Effector CD4-positive, alpha-beta T cell (primary cell): ENCODE measurements at places on chromosomes 5 and 9.

DNA sequence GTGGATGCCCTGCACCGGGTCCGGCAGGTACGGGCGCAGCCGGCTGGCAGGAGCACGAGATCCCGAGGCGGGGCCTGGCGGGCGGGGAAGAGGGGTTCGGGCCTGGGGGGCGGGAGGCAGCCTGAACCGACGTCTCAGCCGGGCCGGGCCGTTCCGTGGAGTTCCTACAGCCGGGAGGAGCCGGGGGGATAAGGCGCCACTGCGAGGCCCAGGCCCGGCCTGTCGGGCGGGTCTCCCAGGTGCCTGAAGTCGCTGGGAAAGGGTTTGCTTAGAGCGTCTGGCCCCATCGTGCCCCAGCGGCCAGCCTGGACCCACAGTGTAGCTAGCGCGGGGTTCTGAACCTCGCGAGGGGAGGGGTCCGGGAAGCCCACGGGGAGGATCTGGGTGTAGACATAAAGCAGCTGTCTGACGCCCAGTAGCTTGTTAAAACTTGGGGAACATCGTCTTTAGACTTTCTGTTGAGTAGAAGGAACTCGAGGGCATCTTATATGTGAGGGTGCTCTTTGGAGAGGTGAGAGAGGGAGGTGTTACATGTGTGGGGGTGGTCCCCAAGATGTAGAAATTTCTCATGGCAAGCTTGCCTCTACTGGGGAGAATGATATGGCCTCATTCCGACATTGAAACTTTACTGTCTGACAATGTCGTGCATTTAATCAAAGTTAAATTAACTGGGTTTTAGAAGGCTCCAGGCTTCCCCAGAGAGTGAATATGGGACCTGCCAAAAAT is 524 bp downstream of the FUBP3 start:
- no peak for DNase-seq

DNA sequence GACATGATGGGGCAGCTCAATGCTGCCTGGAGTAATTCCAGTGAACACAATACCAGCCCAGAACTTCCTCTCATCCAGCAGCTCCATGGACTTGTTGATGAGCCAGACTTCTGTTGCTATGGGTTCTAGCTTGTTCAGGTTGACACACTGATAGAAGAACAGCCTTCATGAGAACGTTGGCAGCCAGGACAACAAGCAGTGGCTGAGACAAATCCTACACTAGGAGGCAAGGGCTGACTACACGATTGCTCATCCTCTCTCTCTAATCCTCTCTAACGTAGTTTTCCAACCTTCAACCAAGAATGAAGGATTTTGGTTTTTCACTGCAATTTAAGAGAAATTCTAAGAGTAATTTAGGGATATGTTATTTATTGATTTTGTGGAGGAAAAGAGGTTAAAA is 67.8 kb downstream of the NIPSNAP3B start:
- DNase-seq, result no peak

- no peak for DNase-seq
Observed at GRCh38 chr5:40734986-40735385, 20.8 kb downstream of the TTC33 start.

DNA sequence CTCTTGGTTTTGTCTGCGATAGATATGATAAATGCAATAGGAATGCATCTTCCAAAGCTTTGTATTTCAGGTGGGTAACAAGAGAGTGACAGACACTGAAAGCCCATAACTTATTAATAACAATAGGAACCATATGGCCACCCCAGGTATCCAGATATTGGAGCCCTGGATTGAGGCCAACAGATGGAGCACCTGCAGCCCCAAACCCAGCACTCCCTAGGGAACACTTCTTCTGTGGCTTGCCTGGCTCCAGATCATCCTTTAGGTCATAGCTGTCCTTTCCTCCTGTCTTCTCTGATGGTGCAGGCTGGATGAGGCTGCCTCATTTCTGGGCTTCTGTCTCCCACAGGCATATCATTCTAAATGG is 5.0 kb upstream of the IL3 start:
- no peak for DNase-seq

- DNase-seq, result no peak
Observed at GRCh38 chr5:140631036-140631417, 1.9 kb downstream of the CD14 start.

GRCh38 chr5:94746731-94747124 is 128.3 kb downstream of the SLF1 start:
- DNase-seq, result no peak

- no peak for DNase-seq
Observed at GRCh38 chr5:72390836-72391235, 70.7 kb downstream of the PTCD2 start.

- no peak for DNase-seq
Observed at GRCh38 chr9:70539001-70539400, 124.5 kb upstream of the KLF9 start.

DNA sequence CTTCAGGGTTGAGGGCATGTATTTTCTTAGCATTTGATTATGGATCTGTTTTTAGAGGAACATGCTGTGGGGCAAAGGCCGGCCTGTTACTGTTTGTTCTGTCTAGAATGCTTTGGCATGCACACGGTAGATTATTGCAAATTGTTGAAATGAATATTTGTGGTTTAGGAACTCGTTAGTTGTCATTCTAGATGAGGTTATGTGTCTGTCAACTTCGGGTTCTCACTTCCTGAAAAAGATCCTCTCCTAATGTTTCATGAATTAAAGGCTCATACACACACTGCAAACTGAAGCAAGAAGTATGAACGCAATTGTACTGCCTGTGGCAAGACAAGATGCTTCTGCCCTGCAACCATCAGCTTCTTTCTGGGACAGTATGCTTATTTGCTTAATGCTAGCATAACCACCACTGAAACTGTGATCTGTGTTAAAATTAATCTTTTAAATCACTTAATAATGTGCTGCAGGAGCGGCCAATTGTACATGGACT is 99.6 kb downstream of the BASP1 start:
- DNase-seq, result no peak

DNA sequence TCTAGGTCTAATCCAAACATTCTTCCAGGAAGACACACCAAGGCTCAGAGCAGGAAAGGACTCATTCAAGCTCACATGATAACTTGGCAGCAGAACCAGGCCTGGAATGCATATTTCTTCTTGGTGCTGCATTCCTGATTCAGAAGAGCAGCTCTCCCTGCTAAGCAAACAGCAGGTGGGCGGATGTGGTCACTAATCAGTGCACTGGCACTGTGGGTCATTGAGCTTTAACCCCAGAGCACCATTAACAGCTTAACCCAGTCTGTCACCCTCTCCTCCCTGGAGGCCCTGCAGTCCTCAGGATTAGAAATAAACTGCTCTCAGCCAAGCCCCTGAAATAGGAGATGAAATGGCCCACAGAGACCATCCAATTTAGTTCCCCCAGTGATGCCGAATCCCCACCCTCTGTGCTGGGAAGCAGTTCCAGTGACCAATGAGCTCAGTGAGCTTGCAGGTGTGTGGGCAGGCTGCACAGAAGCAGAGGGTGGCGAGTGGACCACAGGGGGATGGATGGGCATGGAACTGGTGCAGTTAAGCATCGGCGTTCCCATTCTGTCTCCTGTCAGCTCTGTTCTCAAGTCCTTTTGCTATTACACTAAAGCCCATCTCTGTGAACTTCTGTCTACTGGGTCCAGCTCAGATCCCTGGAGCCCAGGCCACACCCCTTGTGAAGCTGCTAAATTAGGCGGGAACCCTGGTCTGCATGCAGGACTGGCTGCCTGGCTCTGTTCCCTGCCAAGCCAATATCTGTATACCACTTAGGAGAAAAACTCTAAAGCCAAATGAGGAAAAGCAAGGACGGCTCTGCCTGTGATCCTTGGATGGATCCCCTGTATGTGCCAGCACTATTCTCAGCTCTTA is 16.6 kb upstream of the MEGF9 start:
- no peak for DNase-seq

DNA sequence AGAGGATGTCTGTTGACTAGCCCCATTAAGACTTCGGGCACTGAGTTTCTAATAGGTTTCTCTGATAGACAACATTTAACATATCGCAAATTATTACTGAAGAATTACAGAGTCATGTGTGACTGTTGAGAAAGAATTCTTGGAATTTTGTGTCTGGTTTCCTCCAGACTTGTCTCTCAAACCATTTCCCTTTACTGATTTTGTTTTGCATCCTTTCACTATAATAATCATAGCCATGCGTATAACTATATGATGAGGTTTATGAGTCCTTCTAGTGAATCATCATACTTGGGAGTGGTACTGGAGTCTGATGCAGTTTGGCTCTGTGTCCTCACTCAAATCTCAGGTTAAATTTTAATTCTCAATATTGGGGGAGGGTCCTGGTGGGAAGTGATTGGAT is 27.0 kb downstream of the ZNF169 start:
- no peak for DNase-seq

DNA sequence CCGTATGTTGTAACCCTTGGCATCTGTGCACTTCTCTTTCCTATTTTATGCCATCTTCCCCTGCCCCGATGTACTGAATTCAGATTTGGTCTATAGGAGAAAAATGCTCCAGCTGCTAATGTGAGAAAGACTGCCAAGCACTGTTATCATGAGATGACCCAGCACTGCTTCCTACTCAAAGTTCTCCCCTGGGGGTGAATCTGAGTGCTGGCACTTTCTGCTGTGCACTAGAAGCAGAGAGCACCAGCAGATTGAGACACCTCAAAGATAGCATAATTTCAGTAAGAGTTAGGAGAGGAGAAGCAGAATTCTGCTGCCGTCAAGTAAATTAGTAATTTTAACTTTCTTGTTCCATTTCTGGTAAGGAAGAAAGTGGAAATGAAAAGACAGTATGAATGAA is 92.8 kb upstream of the ACOT12 start:
- no peak for DNase-seq

- DNase-seq, result no peak
Observed at GRCh38 chr9:126331964-126332748, 5.5 kb downstream of the MVB12B start.

- DNase-seq, result no peak
Observed at GRCh38 chr9:75000835-75001234, 27.3 kb downstream of the CARNMT1 start.

DNA sequence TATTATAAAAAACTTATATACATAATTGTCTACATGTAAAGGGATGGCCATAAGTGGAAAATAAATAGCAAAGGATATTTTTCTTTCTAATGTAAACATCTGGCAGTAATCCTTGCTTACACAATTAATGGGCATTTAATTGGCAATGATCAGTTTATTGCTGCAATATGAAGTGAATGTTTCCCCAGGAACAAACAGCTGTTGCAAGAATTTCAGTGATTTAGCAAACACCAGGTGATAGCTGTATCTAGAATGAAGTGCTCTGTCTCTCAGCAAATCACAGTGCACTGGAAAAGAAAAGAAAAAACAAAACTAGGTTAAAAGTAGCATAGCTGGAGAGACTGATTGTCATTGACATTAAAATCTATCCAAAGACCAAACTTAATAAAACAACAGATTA is 594.5 kb upstream of the ARRDC3 start:
- no peak for DNase-seq

- DNase-seq, result no peak
Observed at GRCh38 chr5:81768935-81769452, 18.1 kb upstream of the SSBP2 start.

DNA sequence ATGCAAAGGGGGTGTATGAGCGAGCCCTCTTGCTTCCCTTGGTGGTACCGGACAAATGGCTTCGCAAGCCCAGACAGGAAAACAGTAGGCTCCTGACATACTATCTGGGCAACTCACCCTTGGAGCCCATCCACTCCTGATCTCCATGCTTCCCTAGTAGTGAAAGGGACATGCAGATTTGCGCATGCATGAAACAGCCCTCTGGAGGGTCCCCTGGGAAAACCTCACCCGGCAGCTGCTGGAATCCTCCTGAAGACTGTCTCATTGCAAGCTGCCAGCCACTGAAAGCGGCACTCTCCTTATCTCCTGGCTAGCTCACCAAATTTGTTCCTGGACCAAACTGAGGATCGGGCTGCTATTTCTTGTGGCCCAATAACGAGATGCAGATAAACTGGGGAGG is 10.2 kb downstream of the ZNF169 start:
- DNase-seq, result no peak

- DNase-seq, result no peak
Observed at GRCh38 chr9:96382175-96382574, 1.3 kb downstream of the SLC35D2 start.

GRCh38 chr9:108837530-108837929 is 18.3 kb downstream of the ACTL7B start:
- DNase-seq, result no peak

DNA sequence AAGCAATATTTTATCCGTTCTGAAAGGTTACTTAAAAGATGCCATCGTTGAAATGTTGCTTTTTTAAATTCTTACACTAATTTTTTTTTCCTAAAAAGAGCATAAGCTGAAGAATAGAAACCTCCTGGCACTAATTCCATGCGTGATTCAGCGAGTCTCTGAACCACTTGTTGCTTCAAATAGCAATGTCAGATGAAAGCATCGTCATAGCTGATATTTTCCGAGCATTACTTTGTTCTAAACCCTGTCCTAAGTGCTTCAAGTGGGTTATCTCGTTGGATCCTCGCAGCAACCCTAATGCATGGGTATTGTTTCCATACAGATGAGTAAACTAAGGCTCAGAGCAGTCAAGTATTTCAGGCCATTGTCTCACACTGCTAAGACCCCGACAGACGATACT is 79.7 kb downstream of the CDH6 start:
- no peak for DNase-seq

- no peak for DNase-seq
Observed at GRCh38 chr5:98308960-98309359, 464.5 kb upstream of the RGMB start.

DNA sequence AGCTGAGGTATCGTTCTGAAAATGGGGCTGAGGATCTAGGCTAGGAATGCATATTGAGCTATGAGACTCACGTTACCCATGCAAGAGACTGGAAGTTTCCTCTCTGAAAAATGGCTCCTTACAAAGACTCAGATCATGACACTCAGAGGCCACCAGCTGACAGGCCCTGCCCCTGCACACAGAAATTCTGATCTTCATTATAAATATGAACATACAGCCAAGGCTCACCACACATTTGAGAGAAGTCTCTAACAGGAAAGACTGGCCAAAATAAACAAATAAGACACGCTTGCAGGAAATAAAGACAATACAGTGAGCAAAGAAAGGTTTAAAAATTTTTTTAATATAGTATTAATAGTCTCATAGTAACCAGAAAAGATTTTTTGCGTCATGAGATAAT is 365.9 kb downstream of the NFIB start:
- no peak for DNase-seq

- DNase-seq, result no peak
Observed at GRCh38 chr9:81604306-81605169, 84.8 kb downstream of the TLE1 start.

DNA sequence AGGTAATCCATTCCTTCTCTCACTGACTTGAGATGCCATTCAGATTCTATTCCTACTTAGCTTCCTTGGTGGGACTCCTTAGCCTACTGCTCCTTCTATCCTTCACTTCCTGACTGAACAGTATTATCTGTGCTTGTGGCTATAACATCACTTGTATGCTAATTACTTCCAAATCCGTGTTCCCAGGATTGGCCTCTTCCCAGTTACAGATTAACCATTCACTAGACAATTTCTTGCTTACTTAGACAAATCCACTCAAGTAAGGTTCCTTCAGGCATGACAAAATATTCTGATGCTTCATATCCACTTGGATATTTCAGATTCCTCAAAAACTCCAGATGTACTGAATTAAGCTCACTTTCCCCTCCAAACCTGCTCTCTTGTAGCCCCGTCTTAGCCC is 18.3 kb downstream of the LIFR start:
- DNase-seq, result no peak
